ENCODE measurements at places on chromosomes 4 and X.

- DNase-seq = no peak
Measured at GRCh38 chrX:129686422-129686948, 31.7 kb upstream of the APLN start.

GRCh38 chr4:117063961-117064696, 21.2 kb downstream of the TRAM1L1 start:
- DNase-seq = no peak

DNA sequence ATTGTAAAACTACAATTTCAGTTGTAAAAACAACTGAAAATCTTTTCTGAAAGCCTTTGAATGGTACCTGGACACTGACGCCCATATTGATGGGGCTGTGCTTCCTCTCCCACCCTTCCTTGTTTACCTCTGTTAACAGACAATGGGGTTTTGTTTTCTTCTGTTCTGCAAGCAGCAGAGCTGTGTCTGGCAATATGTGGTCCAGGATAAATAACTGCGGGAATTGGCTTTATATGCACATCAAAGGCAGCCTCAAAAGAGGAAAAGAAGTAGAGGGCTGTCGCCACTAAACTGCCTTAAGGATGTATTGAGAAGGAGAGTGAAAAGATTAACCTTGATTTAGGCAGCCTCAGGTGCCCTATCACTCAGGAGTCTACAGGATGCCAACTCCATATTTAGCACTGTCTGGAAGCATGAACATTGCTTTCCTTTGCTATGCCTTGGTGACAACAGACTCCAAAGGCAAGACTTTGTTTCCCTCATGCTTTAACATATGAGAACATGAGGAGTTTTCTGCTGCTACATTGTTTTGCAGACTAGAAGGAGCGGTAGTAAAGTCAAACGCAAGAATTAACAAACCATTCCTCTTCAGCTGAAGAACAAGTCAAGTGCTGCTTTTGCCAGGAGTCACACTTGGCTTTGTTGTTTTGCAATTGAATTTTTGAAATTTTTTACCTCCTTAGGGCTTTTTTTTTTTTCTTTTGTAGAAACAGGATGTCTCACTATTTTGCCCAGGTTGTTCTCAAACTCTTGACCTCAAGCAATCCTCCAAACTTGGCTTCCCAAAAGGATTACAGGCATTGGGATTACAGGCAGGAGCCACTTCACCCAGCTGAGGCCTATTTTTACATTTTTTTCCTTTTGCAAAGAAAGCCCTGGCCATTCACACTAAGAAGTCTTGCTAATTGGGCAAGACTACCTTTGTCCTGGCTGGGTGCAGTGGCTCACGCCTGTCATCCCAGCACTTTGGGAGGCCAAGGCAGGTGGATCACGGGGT, 3.0 kb downstream of the IL21 start:
- no peak for DNase-seq

DNA sequence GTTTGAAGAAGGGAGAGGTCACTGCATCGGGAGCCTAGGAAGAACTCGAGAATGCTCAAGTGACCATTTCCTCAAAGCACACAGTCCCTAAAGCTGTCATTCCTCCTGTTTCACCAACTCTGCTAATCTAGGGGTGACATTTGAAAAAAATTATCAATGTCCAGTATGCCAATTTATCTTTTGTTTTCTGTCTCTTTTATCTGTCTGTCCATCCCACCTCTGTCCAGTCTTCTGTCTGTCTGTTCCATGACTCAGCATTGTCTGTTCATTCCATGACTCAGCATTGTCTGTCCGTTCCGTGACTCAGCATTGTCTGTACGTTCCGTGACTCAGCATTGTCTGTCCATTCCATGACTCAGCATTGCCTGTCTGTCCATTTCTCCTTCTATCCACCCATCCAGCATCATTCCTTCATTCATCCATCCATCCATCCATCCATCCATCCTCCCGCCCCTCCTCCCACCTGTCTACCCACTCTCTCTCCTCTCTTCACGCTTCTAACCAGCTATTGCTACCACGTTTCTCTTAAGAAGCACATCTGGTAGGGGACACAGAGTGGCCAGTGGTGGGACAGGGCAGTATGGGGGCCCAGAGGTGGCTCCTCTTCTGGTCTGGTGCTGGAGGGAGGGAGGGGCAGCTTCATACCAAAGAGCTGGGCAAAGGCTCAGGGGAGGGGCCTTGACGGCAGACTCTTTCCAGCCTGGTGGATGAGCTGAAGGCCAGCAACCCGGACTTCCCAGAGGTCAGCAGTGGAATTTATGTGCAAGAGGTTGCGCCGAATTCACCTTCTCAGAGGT, 34.1 kb downstream of the HTRA3 start:
- no peak for DNase-seq

Measured in stimulated activated naive CD8-positive, alpha-beta T cell treated with anti-CD3 and anti-CD28 coated beads, Interleukin-15, Interleukin-2, amounts not matched to agents 100 U/mL and 50 U/mL, for 24 hours (primary cell).